ENCODE measurements at places on chromosomes 1 and 21.

GRCh38 chr1:95068956-95069709 lies 3.6 kb downstream of the ALG14 start:
- no peak for DNase-seq

GRCh38 chr1:184366997-184367396 lies 19.8 kb upstream of the C1orf21 start:
- DNase-seq = no peak

DNA sequence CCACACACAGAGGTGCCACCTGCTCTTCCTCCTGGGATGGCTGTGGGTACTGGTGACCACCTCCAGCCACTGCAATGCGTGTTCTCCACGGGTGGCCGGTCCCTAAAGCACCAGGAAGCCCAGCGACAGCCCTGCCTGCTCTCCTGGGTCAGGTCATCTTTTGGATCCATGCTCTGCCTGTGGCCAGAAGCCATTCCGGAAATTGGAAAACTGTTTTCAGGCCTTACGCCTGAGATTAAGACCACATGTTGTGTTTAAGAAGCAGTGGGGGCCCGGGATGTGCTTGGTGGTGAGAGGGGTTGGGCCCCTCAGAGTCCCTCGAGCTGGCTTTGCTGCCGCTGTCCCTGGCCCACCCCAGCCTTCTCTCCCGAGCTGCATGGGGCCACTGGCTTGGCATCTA lies 150.8 kb downstream of the PEX14 start:
- DNase-seq = no peak

- DNase-seq = no peak
Measured at GRCh38 chr1:163069142-163069541, at the start of gene RGS4. RGS4 (plus strand) TSS chr1:163069361; CDS start chr1:163069485, 124 bp downstream.

DNA sequence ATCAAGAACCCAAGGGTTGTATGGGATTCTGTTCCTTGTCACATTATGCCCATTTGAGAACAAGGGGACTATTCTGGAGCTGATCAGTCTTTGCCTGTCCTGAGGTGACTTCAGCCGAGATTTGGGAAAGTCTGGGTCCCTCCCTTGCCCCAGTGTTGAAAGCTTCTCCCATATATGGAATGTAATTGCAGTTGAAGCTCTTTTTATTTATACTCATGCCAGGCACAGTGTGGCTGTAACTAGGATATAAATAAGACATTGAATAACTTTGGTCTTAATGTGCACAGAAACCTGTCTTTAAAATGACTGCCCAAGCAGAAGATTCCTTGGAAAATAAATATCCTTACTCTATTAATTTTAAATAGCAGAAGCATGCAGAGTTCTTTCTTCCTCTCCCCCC lies 15.2 kb downstream of the AKNAD1 start:
- no peak for DNase-seq

DNA sequence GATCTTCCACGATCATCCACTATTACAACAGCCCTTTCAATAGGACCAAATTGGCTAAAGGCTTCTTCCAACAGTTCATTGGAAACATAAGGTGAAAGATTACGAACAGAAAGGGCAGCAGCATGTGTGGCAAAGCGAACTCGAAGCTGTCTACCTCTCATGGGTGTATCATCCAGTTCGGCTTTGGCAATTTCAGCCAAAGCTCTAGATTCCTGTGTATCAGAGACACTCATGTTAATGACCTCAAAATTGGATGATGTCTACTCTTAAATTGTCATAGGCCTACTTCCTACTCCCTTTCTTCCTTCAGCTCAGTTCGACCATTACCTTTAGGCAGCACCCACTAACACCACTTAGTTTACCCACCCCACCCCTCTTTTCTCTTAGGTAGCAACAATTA lies 2.2 kb downstream of the SFPQ start:
- no peak for DNase-seq

- no peak for DNase-seq
Measured at GRCh38 chr1:97516588-97516987, 404.2 kb downstream of the DPYD start.

DNA sequence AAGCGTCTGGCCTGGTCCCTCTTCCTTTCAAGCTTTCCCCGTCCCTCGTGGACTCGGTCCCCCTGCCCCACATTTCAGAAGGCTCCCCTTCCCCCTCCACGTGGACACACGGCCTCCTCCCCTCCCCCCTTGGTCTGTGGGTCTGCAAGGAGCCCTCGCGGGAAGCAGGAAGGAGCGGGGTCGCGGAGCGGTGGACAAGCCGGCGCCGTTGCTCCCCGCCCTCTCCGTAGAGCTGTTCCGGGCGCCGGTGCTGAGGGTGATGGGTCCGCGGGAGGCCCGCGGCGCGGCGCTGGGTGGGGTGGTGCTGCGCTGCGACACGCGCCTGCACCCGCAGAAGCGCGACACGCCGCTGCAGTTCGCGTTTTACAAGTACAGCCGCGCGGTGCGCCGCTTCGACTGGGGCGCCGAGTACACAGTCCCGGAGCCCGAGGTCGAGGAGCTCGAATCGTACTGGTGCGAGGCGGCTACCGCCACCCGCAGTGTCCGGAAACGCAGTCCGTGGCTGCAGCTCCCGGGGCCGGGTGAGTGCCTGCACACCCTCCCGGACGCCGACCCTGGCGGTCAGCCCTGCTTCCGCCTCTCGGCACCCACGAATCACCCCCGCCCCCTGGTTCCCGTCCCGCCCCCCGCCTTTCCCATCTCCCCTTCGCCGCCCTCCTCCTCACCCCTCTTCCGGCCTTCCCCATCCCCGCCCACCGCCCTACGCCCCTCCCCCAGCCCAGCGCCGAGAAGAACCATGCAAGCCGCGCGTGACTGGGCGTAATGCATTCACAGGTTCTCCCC lies 5.3 kb downstream of the FCRLB start:
- peak; percentile 37 for DNase-seq

DNA sequence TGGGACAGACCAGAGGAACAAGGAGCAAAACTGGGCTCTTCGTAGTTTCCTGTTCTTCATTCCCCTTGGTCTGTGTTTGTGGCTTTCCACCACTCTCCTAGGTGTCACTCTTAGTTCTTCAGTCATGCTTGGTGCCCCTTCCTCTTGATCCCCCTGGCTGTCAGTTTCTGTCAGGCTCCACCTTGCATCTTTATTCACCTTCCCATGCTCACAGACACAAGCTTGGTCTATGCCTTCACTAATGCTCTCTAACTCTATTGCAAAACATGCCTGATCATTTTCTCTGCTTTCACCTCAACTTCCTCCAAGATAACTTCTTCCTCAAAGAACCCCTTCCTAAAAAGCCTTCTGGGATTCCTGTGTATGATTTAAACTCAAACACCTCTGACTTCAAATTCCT lies 122.9 kb downstream of the GLUL start:
- DNase-seq = no peak

DNA sequence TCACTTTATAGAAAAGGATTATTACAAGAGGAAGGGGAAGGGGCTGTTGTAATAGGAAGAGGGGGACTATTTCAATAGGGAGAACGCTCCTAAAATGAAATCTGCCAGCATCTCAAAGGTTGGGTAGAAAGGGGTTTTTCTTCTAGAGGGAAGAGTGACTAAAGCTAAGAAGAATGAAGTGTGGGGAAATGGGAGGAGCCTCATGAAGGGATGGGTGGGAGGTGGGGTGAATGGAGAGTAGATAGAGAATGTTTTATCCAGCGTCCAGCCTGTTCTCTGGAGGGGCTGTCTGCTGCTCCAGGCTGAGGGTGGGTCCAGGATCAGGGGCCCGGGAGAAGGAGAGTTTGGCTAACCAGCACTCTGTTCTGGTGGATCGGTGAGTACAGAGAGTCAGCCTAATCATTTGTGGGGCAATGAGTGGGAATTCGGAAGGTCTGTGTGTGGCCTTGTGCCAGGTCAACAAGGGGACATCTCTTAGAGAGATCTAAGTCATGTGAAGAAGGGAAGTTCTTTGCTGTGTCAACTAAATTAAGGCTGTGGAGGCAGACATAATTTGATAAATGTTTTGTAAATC lies 25.2 kb downstream of the VN1R5 start:
- no peak for DNase-seq

DNA sequence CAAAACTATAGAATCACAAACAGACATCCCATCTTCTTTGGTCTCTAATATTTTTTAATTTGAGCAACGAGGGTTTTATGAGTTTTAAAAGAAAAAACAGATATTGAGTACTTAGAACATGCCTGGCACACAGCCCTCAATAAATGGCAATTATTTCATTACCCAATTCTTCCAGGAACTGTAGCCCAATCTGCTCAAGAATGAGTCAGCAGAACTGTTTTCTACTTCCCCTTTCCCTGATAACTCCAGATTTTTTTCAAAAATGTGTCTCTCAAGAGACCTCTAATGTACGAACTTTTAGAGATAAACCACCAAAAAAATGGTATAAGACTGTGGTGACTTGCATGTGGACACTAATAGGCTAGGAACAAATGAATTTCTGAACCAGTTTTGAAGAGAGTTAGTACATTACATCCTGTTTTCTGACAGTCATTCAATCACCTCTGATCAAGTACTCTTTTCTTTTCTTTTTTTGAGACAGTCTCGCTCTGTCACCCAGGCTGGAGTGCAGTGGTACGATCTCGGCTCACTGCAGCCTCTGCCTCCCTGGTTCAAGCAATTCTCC lies 11.5 kb downstream of the ABL2 start:
- DNase-seq = no peak

DNA sequence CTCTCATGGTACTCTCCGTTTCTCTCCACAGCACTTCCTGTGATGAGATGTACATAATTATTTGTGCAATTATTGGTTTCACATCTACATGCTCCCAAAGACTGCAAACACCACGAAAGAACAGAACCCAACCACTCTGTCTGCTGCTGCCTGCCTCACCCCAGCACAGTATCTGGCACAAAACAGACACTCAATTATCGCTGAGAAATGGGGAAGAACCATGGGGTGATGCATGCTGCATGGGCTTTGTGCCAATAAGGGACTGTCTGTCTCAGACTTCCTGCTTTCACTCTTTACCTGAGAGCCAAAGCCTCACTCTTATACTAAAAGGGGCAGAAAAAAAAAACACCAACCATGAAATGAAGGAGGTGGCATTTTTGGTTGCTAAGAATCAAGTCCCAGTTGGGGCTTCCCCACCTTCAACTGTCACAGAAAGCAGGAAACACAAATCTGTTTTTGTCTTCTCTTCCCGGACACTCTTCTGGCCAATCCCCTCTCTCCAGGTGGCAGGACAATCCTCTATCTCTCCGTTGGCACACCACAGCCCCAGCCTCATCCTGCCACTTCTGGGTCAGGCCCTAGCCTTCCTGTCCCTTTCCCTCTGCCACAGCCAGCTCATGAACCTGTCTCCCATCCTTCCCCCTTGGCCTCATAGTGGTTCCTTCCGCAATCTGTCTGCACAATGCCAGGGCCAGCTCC lies 82.0 kb downstream of the TGFBR3 start:
- DNase-seq = peak; percentile 60

GRCh38 chr21:44349847-44350772 lies 3.3 kb upstream of the TRPM2 start:
- no peak for DNase-seq

DNA sequence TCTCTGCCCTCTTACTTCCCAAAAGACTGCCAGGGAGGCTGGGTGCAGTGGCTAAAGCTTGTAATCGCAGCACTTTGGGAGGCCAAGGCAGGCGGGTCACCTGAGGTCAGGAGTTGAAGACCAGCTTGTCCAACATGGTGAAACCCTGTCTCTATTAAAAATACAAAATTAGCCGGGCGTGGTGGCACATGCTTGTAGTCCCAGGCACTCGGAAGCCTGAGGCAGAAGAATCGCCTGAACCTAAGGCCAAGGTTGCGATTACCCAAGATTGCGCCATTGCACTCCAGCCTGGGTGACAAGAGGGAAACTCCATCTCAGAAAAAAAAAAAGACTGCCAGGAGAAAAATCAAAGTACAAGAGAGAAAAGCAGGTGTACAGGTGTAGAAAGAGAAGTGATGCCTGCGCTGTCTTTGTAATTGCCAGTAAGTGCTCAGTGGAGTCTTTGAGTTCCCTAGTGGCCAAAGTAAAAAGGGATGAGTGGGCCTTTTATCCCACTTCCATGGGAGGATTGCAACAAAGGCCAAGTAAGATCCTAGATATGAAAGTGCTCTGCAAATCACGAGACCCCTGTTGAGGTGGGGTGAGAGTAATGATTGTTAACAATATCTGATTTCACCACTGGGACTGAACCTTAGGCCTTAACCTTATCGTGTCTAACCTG lies 94.7 kb upstream of the WNT4 start:
- no peak for DNase-seq

DNA sequence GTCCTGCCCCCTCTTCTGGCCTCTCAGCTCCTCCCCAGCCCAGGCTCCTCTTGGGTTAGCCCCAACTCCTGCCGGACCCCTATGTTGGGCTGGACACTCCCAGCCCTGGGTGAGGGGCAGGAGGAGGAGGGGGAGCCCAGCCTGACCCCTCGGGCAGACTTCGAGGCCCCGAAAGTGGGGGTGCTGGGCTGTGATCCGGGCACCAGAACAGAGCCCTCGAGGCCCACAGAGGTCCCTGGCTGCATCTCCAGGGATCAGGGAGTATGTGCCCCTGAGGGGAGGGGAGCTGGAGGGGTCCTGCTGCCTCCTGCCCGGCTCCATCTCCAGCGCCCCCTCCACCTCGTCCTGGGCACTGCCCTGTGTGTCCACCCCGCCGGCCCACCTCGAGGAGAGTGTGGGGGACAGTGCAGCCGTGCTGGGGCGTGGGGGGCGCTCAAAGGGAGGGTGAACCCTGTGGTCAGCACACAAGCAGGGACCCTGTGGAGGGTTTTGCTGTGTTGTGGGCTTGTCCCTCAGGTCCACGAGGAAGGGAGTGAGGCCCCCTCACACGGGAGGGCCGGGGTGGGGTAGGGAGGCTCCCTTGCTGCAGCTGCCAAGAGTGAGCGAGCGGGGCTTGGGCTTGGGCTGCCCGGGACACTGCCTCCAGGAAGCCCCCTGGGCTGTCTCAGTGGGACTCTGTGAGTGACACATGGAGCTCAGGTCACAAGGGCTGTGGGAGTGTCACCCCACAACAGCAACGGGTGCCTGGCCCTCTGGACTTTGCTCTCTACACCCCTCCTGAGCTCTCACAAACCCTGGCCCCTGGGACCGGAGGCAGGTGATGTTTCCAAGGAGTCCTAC lies 54.4 kb downstream of the COL18A1 start:
- DNase-seq = no peak

DNA sequence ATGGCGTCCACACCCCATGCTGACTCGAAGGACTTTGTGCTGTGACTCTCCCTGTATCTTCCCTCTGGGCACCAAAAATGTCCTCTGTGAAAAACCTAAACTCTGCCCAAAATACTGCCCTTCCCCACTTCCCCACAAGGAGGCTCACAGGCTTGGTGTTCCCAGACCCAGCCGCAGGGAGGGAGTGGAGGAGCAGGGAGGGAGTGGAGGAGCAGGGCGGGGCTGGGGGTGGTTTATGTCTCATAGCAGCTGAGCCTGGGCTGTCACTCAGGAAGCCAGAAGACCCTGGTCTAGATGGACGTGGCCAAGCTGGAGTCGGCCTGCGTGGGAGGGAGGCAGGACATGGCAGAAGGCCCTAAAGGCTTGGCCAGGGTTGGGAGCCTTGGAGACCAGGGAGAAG lies 461.7 kb downstream of the PTPRU start:
- DNase-seq = no peak

DNA sequence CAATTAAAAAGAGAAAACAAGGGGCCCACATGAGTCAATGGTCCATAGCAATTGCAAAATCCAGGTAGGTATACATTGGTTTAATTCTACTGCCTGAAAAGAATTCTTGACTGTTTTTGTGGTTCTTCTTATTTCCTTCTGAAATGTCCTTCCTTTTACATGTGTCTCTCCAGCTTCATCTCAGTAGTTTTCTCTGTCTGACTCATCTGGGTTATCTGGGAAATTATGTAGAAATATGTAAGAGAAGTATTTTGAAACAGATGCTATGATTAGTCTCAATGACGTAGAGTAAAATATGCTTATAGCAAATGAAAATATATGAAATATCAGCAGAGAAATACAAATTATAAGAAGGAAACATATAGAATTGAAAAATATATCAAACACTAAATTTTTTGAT lies 953.2 kb downstream of the BRINP3 start:
- DNase-seq = no peak

GRCh38 chr1:234611847-234612351 lies 1.9 kb upstream of the IRF2BP2 start:
- no peak for DNase-seq

All from stimulated activated CD4-positive, alpha-beta T cell treated with anti-CD3 and anti-CD28 coated beads, Interleukin-2, amount 100 ng/mL, for 48 hours (primary cell).